COR-L47 (cell line): ENCODE measurements at places on chromosomes 2 and 18.

DNA sequence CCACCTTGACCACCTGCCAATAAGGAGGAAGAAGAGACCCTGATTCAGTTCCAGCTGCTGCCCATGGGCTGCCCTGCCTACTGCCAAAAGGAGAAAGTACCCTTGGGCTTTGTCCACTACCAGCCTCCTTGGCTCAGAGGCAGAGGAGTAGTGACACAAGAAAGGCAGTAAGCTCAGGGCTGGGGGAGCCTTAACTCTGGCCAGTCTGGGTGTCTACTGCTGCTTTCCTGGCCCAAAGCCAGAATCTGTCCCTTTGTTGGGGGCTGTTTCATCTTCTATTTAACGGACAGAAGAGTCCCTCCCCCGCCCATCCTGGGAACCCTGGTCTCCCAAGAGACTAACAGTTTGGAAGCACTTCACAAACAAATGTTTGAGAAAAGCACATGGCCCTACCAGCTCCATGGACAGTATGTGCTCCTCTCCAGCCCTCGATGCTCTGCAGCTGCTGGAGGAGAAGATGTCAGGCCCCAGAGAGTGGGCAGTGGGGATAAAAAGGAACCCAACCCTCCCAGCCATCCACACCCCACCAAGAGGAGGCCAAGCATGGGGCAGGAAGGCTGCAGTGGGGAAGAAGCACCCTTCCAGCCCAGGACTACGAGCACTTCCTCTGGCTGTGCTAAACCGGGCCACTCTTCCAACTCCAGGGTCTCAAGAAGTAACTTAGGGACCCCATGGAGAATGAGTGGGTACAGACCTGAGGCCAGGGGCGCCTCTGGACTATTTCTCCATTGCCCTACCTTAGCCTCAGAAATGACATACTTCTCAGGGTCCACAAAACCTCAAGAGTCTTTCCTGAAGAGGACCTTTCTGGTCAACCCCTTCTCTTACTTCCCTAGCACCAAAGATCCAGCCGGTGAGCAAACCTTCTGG, 1.2 kb downstream of the ATG9A start:
- DNase-seq, result no peak

GRCh38 chr18:25349926-25350487, 2.0 kb downstream of the ZNF521 start:
- no peak for DNase-seq

GRCh38 chr2:60297296-60298005, 256.0 kb downstream of the BCL11A start:
- DNase-seq, result no peak

DNA sequence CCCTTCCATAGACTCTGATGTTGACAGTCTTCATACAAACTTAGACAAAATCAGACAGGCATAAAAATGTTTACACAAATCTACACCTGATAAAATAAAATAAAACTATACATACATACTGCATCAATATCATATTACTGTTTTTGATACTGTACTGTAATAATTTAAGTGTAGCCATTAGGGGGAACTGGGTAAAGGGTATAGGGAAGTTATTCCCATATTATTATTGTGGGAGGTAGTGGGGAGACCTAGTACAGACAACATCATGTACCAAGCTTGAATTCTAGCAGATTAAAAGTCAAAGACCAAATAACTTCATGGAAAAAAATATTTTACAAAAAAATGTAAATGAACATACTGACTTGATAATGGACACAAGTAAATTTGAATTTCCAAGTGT, 43.3 kb downstream of the PUM2 start:
- DNase-seq, result no peak

DNA sequence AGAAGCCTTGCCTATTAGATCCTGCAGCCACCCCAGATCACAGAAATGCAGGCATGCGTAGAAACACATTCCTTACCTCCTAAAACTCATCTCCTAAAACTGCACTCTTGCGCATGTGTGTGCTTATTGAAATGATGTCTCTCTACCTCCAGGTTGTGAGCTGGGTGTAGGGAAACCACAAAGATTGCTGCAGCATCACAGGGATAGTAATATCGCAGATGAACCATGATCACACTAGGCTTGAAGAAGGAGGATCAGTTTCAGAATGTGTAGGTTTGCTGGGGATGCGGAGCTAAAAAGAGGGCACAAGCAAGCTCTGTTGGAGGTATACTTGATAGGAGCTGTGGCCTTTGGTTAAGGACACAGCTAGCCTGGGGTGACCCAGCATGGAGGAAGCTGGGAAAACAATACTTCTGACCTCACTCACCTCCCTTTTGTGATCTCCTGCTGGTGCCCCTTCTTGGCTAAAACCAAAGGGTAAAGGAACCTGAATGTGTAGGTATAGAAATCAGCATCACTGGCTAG, 118.8 kb downstream of the SETBP1 start:
- DNase-seq, result no peak

GRCh38 chr2:125852364-125852763, 803.6 kb upstream of the GYPC start:
- no peak for DNase-seq

DNA sequence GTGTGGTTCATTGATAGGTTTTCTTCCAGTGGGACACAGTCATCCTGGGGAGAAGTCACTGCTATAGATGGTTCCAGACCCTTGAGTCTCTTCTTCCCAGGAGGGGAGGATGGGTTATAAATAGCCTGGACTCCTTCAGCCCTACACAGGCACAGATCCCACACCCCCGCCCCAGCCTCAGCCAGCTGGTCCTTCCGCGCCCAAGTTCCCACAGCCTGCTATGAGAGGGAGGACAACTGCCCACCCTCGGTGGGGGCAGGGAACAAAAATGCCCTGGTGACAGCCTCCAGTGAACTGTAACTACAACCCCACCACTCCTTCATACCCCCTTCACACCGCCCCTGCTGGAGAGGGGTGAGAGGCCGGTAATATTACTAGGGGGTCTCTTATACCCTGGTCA, 3.2 kb downstream of the ZBTB7C start:
- no peak for DNase-seq

DNA sequence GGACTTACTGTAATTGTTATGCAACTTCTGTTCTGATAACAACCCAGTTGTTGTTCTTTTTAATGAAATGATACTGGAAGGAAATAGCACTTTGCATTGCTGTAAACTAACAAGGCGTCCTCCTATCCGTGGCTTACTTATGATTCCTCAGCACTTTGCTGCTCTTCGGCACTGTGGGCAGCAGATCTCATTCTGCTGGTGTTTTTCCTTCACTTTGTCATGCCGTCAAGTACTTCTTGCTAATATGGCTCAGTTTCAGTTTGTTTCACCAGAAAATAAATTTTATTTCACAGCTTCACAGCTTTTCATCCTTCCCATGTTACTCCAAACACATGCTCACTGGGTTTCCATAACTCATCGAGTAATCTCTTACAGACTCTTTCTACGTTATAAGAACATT, 289.3 kb downstream of the MEIS1 start:
- no peak for DNase-seq

DNA sequence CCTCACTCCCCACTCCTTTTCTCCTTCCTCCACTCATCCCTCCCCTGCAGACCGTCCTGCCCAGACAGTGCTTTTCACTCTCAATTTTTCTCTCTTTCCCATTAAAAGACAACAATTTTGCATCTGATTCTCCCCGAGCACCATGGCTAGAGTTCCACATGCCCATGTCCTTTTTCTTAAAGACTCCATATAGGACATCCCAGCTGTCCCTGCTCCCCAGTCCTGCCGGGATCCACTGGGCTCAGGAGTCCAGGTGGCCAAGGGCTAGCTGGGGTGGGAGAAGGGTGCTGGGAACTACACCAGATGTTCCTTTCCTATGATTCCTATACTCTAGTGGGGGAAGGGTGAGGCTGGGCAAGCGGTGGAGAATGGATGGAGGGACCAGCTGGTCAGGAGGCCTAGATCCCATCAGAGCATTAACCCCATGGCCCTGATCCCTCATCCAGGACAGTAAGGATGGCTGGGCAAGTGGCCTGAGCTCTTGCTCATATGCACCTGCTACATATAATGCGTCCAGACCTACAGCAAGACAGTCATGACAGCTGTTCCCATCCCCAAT, 52.8 kb upstream of the RMDN2 start:
- DNase-seq, result no peak

- DNase-seq, result no peak
These were observed 38.7 kb upstream of the ANXA4 start for GRCh38 chr2:69703189-69703588.

GRCh38 chr2:236262238-236262637, 2.0 kb downstream of the ASB18 start:
- DNase-seq, result no peak

- DNase-seq, result no peak
These were observed 31.5 kb upstream of the TMBIM1 start for GRCh38 chr2:218323526-218324472.

DNA sequence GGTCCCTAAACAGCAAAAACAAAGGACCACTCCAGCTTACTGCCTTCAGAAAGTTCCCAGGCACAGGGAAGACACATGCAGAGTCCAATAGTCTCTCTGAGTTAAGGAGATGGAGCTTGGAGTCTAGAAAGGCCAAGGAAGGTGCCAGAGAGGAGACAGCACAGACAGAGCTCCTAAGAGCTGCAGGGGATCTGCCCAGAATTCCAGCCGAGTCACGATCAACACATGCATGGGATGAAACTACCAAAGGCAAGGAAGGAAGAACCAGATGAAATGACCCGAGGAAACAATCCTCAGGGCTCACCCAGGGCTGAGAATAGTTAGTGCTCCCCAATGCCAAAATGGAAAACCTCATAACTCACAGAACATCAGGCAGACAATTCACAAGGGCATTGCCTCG, 15.4 kb downstream of the METTL4 start:
- no peak for DNase-seq

DNA sequence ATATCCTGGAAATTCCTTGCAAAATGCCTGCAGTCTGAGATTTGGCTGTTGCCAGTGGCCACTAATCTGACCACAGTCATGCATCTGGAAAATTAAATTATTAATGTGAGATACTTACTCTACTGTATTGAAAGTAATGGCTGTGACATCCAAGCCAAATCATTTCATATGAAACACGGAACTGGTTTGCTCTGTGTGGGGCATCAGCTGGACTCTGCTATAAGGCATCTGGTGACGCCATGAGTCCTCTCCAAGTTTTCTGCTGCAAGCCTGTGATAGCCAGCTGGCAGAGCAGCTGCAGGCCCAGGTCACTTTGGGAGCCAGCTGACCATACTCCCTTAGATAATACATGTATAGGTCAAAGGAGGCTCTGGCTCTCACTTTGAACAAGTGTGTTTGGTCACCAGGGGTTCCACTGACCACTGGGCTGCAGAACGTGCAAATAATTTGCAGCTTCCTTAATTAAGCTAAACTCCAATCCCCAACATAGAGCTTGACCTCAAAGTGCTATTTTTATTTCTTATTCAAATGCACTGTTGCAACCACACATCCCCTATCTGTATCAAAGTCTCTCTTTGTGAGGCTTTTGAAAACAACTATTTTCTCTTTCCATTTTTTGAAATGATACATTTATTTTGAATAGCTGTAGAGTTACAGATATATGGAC, 152.9 kb downstream of the NCKAP5 start:
- no peak for DNase-seq

DNA sequence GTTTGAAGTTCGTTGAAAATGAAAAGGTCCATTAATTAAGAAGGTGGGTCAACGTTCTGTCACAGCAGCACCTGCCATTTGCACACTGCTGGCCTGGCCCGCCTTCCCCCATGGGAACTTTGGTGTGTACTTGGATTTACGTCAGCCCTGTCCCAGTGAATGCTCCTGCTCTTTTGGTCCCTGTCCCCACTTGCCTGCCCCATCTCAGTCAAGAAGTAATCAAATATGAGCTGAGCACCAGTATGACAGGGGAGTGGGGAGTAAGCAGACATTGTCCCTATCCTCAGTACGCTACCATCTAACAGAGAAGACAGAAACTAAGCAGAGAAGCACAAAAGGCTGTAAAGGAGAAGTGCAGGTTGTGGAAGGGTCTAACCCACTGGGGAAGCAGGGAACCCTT, 65.1 kb downstream of the SLC4A3 start:
- no peak for DNase-seq

DNA sequence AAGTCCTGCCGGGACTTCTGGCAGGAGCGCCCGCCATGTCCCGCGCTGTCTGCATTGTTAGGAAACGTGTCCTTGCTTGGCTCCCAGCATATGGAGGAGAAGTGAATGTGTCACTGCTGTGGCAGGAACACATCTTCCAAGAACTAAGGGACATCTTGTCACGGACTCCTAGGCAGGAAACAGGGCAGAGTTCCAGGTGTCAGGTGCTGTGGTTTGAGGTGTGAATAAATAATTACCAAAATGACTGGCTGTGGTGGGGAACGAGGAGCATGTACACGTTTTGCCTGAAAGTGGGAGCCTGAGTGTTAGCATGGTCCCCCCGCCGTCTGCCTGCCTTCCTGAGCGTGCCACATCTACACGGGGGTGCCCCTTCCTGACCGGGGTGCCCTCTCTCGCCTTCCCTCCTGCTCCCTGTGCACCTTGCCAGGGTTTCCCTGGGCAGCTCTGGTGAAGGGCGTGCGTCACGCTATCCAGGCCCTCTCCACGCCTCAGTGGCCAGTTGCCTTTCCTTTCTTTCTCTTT, 237.5 kb downstream of the LDLRAD4 start:
- DNase-seq, result no peak

DNA sequence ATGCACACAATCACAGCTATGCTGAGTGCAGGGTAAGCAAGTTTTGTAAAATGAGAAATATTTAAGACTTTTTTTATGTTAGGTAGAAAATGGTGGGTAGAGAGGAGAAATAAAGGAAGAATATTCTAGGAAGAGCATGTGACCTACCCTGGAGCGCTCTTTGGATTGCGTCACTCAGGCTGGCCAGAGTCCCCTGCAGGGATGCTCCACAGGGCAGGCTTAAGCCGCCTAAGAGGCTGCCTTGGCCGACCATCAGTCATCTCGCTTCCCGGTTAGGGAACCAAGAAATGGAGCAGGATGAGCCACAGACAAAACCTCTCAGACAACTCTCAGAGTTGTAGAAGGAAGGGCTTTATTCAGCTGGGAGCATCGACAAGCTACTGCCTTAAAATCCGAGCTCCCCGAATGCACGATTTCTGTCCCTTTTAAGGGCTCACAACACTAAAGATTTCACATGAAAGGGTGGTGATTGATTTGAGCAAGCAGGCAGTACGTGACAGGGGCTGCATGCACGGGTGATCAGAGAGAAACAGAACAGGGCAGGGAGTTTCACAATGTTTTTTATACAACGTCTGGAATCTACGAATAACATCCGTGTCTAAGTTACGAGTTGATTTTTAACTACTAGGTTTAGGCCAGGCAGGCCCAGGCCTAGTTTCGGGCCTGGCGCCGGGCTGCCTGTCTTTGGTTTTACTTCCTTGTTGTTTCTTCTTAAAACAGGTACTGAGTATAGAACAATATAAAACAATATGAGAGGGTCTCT, 1072.0 kb downstream of the CBLN2 start:
- DNase-seq, result no peak
